Mammary microvascular endothelial cell (primary cell): ENCODE measurements at places on chromosomes 3 and 15. TPM values are rescaled to one million over a fixed set of nuclear protein-coding genes. Genes with fewer than 3 reads are reported as not detected.

ISLR2 gene
- total RNA-seq, result 0.13 TPM in 1 of 2 replicates, not detected in the other

ISLR gene
- not detected in 2 replicates for total RNA-seq

TRPC1 gene
- 1.7 and 2.7 TPM in 2 replicates for total RNA-seq

MEGF11 gene
- not detected in 2 replicates for total RNA-seq

DUOX1 gene
- total RNA-seq, result not detected in 2 replicates

SNTN gene
- not detected in 2 replicates for total RNA-seq

CLDN11 gene
- total RNA-seq, result 446 and 509 TPM in 2 replicates

TMEM108 gene
- 0.67 and 1.4 TPM in 2 replicates for total RNA-seq

ADCY5 gene
- total RNA-seq, result not detected in 2 replicates

TMEM266 gene
- not detected in 2 replicates for total RNA-seq

LIPC gene
- 0.07 and 0.34 TPM in 2 replicates for total RNA-seq

IMPG2 gene
- total RNA-seq, result under 0.01 and 0.07 TPM in 2 replicates

KCNMB3 gene
- 0.33 and 1.4 TPM in 2 replicates for total RNA-seq

SPINK8 gene
- total RNA-seq, result not detected in 2 replicates

CLK3 gene
- total RNA-seq, result 63.9 and 64.1 TPM in 2 replicates

FANCD2OS gene
- not detected in 2 replicates for total RNA-seq

SLC27A2 gene
- total RNA-seq, result 0.34 and 1.2 TPM in 2 replicates

TICRR gene
- 6.0 and 6.7 TPM in 2 replicates for total RNA-seq

KLHL25 gene
- total RNA-seq, result 3.5 TPM in 2 replicates
